ENCODE measurements at places on chromosomes 6 and 20.

DNA sequence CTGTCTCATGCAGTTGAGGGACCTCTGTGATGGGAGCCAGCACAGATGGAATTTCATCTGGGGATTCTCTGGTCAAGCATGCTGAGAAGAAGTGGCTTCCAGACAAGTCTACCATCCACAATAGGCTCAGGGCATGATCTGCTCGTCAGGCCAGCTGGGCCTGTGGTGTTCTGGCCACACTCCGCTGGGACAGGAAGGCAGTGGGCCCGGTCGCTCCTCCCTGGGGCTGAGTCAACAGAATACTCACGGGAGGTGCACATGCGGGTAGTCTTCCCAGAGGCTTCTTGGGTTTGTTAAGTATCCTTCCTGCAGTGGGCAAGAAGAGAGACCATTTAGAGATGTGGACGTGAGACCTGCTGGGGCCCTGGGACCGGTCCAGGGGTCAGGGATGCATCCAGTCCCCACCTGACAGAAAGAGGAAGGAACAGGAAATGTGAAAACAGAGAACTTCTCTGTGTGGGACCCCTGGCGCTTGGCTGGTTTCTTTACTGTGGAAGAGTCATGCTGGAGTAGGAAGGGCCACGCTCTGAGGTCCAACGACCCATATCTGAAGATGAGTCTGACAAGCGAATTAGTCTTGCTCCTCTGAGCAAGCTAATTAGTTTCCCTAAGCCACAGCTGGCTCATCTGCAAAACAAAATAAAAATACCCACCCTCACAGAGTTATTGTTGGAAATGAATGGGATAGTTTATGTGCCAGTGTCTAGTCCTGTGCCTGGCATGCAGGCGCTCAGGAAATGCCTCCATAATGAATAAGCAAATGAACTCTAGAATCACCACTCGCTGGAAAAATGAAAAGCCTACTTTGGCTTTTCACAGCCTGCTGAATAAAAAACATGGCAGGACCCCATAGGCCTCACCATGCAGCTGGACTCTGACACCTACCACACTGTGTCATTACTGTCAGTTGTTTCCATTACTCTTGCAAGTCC lies 67.3 kb downstream of the TRAM2 start:
- DNase-seq, result no peak

- no peak for DNase-seq
Measured at GRCh38 chr20:7930343-7930742, 9.9 kb downstream of the HAO1 start.

DNA sequence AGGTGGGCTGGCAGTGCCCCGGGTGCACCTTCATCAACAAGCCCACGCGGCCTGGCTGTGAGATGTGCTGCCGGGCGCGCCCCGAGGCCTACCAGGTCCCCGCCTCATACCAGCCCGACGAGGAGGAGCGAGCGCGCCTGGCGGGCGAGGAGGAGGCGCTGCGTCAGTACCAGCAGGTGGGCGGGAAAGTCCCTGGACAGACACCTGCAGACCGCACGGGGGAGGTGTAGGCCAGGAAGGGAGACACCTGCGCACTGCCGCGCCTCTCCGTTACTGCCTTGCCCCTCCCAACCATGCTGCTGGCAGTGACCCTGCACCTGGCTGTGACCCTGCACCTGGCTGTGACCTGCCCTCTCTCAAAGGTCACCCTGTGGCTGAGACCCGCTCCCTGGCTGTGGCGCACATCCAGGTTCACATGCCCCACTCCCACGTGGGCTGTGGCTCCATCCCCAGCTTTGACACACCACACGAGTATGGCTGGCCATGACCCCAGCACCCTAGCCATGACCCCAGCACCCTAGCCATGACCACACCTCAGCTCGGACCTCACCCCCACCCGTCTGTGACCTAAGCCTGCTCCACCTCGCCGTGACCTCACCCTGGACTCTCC lies 11.6 kb downstream of the RBCK1 start:
- no peak for DNase-seq

- DNase-seq, result no peak
Measured at GRCh38 chr20:10591946-10592521, 81.8 kb downstream of the JAG1 start.

- no peak for DNase-seq
Measured at GRCh38 chr6:133804265-133804664, 84.6 kb upstream of the TCF21 start.

DNA sequence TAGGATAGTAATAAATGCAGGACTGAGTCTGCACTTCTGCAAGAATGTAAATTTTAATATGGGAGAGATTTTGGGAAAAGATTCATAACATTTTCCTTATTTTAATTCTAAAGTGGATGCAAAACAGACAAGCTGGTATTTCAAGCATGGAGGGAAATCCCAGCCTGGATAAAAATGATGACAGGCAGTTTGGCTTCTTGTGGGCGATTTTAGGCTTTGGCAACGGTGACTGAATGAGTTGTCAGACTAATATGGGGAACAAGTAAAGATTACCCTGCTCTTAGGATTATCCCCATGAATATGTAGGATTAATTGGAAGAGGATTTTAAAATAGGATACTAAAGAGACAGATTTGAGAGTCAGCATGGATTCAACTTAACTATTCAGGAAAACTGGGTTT lies 21.0 kb downstream of the OGFRL1 start:
- no peak for DNase-seq

DNA sequence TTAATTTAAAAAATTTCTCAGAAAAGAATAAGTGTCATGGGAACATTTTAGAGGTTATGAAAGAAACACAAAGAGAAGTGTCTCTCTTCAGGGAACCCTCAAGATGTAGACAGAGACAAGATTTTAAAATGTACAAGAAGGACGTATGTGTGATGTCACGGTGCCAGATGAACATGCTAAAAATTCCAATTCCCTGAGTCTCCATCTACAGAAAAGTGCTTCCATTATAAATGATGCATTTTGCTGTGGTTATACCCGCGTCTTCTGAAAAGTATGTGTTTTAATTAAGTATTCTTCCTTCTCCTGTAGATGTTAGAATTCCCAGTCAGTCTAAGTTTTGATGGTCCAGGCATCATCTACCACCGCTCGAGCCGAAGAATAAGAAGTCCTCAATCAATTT lies 489.1 kb downstream of the PREX1 start:
- no peak for DNase-seq

DNA sequence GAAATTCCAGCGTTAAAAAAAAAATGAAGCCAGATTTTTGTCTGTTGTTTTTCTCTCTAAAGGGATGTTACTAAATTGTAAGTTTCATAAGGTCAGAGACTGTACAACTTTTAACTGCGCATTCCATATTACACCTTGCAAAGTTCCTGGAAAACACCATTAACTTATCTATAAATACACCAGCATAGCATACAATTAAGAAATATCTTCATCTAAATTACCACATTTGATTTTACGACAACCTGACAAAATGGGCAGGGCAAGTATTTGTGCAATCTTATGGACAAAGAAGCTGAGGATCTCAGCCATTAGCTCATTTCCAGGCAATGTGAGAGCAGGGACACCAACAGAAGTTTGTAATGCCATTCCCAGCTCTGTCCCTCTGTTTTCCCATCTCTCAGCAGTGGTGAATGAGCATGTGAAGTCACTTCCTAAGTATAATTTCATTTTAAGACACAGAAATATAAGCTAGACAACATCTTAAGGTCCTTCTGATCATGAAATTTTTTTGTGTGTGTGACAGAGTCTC lies 12.9 kb upstream of the GCM1 start:
- no peak for DNase-seq

- DNase-seq, result no peak
Measured at GRCh38 chr20:57265997-57266290, 497 bp downstream of the BMP7 start.

- DNase-seq, result no peak
Measured at GRCh38 chr6:75344455-75344854, 59.9 kb upstream of the TMEM30A start.

DNA sequence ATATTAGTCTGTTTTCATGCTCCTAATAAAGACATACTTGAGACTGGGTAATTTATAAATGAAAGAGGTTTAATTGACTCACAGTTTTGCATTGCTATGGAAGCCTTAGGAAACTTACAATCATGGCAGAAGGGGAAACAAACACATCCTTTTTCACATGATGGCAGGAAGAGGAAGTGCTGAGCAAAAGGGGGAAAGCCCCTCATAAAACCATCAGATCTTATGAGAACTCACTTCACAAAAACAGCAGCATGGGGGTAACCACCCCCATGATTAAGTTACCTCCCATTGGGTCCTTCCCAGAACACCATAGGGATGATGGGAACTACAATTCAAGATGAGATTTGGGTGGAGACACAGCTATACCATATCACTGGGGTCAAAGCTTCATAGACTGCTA lies 254.2 kb downstream of the ERMARD start:
- DNase-seq, result no peak

- no peak for DNase-seq
Measured at GRCh38 chr6:133697666-133698065, 191.2 kb upstream of the TCF21 start.

DNA sequence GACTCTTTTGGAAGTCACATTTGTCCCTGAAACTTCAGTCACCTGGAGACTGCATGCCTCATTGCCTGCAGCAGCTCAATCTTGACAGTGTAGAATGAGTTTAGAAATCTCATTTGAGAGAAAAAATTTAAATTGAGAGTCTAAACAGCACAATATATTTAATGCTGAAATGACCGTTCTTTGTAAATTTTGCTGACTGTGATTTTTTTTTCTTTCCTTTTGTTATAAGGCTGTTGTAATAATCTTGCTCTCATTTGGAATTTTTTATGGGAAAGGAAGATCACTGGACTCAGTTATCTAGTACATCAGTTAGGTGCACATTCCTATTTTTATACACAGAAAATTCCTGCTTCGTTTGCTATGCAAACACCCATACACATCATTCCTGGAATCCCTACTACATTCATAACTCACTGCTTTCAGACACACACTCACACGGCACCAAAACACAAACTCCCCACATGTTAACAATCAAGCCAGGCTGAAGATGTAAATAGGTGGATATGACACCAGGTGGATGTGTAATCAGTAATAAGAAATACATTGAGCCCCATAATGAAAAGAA lies 43.8 kb downstream of the PTCHD4 start:
- DNase-seq, result no peak

GRCh38 chr6:3484192-3484591 lies 27.3 kb upstream of the SLC22A23 start:
- DNase-seq, result no peak

GRCh38 chr6:14582749-14583148 lies 465.2 kb downstream of the CD83 start:
- DNase-seq, result no peak

DNA sequence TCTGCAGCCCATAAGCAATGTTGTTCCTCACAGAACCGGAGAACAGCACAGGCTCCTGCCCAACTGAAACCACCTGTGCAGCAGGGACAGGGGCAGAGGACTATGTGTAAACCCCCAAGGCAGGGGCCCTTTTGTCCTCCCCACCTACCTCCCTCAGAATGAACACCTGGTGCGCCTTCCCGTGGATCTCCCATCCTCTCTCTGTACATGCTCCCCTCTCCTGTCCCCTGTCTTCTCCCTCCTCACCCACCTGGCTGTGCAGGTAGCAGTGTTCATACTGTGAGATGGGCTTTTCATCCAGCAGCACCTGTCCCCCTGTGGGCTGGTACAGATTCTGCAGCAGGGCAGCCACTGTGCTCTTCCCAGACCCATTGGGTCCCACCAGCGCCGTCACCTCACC lies 8.5 kb downstream of the TAP2 start:
- no peak for DNase-seq

All from stimulated activated CD4-positive, alpha-beta T cell treated with anti-CD3 and anti-CD28 coated beads, Interleukin-15, amount 100 ng/mL, for 1 hour (primary cell).